ENCODE measurements at places on chromosomes 7 and 10. TPM values are rescaled to one million over a fixed set of nuclear protein-coding genes. Genes with fewer than 3 reads are reported as not detected.

- H3K4me3 ChIP-seq = no peak overlapping the region
- peaks cover 33% of the 10 kb centered on the region for H3K4me1 ChIP-seq
- DNase-seq = no peak
- H3K36me3 ChIP-seq = no peaks in the 10 kb centered on the region
- H3K27me3 ChIP-seq = no peaks in the 10 kb centered on the region
Observed at GRCh38 chr7:107643938-107644308, 16.7 kb upstream of the SLC26A4 start.

Gene MMP21
- total RNA-seq = 0.10 TPM

DNA sequence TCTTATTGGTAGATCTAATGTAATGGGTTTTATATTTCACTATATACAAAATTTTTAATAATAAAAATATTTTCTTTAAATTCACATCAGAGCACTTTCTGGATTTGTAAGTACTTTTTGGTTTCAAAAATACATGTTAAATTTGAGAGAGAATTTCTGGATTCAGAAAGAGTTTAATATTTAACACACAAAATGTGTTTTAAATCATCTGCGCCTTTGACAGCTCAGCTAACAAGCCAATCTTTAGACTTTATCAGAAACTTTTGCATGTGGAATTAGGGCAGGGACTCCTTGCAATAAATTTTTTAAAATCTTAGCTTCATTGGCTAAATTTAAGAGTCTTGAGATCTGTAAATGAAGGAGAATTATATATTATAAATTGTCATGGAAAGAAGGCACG, 32.7 kb upstream of the RHOBTB1 start:
- H3K4me3 ChIP-seq = no peak overlapping the region
- H3K27me3 ChIP-seq = peaks cover 5% of the 10 kb centered on the region
- DNase-seq = no peak
- no peak overlapping the region for H3K27ac ChIP-seq

GRCh38 chr10:22338185-22338900, 7.0 kb upstream of the SPAG6 start:
- H3K27ac ChIP-seq = no peak overlapping the region
- H3K4me1 ChIP-seq = peaks cover 30% of the 10 kb centered on the region
- no peak overlapping the region for H3K4me3 ChIP-seq
- peaks cover 31% of the 10 kb centered on the region for H3K27me3 ChIP-seq

Gene WNT8B
- not detected for total RNA-seq

- H3K4me1 ChIP-seq = no peaks in the 10 kb centered on the region
- no peak overlapping the region for H3K4me3 ChIP-seq
- peaks cover 25% of the 10 kb centered on the region for H3K27me3 ChIP-seq
- no peaks in the 10 kb centered on the region for H3K36me3 ChIP-seq
Observed at GRCh38 chr7:27260211-27260610, 17.6 kb downstream of the EVX1 start.

Gene EFCAB10
- not detected for total RNA-seq

Gene ING3
- 32.7 TPM for total RNA-seq

DNA sequence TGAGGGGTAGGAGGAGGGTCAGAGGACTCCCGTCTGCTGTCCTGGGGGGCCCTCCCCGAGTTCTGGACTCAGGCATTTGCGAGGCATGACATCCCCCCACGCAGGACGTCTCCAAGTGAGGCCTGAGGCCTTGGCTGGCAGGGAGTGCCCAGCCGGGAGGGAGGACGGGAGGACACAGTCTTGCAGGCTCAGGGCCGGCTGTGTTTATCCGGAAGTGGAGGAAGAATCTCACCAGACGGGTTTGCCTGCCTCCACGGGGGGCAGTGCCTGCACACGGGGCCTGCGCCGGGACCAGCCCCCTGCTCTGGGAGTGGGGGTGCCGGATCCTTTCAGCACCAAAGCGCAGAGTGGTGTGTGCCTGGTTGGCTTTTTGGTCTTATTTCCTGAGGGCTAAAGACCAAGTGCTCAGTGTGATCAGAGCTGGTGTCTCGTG, 10.9 kb downstream of the PWWP2B start:
- no peak for DNase-seq
- H3K4me3 ChIP-seq = peak overlapping the region; percentile 19
- H3K4me1 ChIP-seq = peaks cover 35% of the 10 kb centered on the region
- H3K27me3 ChIP-seq = no peaks in the 10 kb centered on the region
- peaks cover 31% of the 10 kb centered on the region for H3K36me3 ChIP-seq

Gene TMEM229A
- total RNA-seq = not detected

Gene STK31
- total RNA-seq = 0.76 TPM

DNA sequence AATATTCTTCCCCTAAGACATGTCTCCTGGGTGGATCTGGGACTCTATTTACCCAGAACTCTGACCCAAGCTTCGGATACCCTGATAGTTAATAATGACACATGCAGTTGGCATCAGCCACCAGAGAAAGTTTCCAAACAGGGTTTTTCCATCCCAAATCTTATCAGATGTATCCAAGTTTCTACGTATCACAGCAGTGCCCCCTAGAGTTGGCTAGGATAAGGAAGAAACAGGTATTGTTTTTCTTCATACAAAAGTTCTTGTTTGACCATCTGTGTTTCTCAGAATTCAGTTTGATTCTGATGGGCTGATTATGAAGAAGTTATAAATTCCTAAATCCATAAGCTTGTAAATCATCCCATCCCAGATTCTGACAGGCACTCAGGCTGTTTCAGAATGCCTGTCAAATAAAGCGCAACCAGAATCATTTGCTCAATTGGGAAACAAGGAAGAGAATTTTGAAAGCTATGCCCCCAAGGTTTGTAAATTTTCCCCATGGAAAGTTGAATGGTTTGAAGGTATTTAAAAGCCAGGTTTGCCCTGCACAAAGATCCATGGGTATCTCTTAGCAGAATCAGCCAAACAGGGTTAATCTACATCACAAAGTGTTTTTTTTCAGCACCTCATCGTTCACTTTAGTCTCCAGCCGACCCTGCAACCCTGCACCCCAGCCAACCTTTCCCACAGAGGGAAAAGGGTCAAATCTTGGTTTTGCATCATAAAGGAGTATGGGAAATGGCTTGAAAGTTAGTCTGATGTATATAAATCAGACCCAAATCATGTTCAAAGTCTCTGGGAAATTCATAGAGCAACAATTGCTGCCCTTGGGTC, 47.4 kb downstream of the NRAP start:
- peaks cover 30% of the 10 kb centered on the region for H3K27me3 ChIP-seq
- H3K4me3 ChIP-seq = no peak overlapping the region
- no peaks in the 10 kb centered on the region for H3K4me1 ChIP-seq
- no peaks in the 10 kb centered on the region for H3K36me3 ChIP-seq
- H3K27ac ChIP-seq = no peak overlapping the region

GRCh38 chr10:58994226-58995057, 182.0 kb upstream of the PHYHIPL start:
- no peaks in the 10 kb centered on the region for H3K4me1 ChIP-seq
- DNase-seq = no peak
- no peaks in the 10 kb centered on the region for H3K36me3 ChIP-seq
- H3K27me3 ChIP-seq = peaks cover 4% of the 10 kb centered on the region

- DNase-seq = no peak
- no peak overlapping the region for H3K4me3 ChIP-seq
- H3K4me1 ChIP-seq = no peaks in the 10 kb centered on the region
- no peaks in the 10 kb centered on the region for H3K27me3 ChIP-seq
- no peaks in the 10 kb centered on the region for H3K36me3 ChIP-seq
Observed at GRCh38 chr7:136139417-136139816, 162.3 kb upstream of the MTPN start.

- DNase-seq = no peak
- H3K27me3 ChIP-seq = peaks cover 29% of the 10 kb centered on the region
- H3K4me3 ChIP-seq = peak overlapping the region; percentile 71
- no peak overlapping the region for H3K27ac ChIP-seq
Observed at GRCh38 chr7:80134115-80134535, 506 bp upstream of the GNAI1 start.

GRCh38 chr10:77892021-77892739, 34.4 kb downstream of the DLG5 start:
- no peak overlapping the region for H3K27ac ChIP-seq
- H3K4me1 ChIP-seq = no peaks in the 10 kb centered on the region
- DNase-seq = no peak
- H3K27me3 ChIP-seq = peaks cover 4% of the 10 kb centered on the region
- no peaks in the 10 kb centered on the region for H3K36me3 ChIP-seq
- H3K4me3 ChIP-seq = no peak overlapping the region

DNA sequence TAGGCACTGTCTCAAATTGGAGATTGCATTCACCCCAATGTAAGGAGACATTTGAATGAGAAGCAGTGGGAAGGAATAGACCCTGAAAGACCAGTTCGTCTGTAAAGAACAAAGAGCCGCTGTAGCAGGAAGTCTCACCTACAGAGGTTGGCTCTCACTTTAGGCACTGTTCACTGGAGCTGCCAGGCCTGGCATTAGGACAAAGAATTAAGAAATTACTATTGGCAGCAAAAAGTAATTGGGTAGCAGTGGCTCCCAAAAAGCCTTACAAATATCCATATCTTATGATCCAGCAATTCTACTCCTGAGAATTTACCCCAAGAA, 10.5 kb upstream of the TEX36 start:
- no peaks in the 10 kb centered on the region for H3K36me3 ChIP-seq
- H3K4me1 ChIP-seq = no peaks in the 10 kb centered on the region
- no peak for DNase-seq
- H3K27me3 ChIP-seq = peaks cover 8% of the 10 kb centered on the region
- no peak overlapping the region for H3K27ac ChIP-seq
- no peak overlapping the region for H3K4me3 ChIP-seq
